ENCODE measurements at places on chromosomes 16 and 17. TPM values are rescaled to one million over a fixed set of nuclear protein-coding genes. Genes with fewer than 3 reads are reported as not detected.

DNA sequence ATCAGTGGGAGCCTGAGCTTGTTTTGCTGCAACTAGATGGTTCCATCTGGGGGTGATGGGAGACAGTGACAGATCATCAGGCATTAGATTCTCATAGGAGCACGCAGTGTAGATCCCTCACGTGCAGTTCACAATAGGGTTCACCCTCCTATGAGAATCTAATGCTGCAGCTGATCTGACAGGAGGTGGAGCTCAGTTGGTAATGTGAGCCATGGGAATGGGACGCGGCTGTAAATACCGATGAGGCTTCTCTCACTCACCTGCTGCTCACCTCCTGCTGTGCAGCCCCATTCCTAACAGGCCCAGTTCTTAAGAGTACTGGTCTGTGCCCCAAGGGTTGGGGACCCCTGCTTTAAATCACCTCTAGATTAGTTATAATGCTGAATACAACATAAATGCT lies 137.5 kb upstream of the PLEKHM1 start:
- DNase-seq: no peak

DNA sequence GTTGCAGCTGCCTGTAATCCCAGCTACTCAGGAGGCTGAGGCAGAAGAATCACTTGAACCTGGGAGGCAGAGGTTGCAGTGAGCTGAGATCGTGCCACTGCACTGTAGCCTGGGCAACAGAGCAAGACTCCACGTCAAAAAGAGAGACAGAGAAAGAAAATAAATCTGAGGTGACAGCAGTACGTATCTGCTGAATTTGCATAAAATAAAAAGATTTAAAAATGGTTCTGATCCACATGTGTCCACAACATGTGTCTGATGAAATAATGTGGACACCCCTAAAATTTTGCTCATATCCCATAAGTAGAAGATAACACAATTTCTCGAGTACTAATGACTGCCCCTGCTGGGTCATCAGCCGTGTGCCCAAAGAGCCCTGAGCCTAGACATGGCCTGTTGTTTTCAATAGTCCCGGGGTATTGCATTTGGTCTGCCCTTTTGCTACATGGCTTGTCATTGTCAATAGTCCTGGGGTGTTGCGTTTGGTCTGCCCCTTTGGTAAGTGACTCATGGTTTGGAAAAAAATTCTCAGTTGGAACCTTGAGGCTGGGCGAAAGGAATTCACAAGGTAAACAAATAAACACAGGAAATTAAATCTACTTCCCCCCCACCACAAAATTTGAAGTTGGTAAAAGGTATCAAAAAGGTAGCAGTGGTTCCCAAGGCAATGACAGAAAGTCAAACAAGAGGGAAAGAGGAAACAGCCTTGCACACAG lies 434.6 kb upstream of the MAF start:
- DNase-seq: no peak

DNA sequence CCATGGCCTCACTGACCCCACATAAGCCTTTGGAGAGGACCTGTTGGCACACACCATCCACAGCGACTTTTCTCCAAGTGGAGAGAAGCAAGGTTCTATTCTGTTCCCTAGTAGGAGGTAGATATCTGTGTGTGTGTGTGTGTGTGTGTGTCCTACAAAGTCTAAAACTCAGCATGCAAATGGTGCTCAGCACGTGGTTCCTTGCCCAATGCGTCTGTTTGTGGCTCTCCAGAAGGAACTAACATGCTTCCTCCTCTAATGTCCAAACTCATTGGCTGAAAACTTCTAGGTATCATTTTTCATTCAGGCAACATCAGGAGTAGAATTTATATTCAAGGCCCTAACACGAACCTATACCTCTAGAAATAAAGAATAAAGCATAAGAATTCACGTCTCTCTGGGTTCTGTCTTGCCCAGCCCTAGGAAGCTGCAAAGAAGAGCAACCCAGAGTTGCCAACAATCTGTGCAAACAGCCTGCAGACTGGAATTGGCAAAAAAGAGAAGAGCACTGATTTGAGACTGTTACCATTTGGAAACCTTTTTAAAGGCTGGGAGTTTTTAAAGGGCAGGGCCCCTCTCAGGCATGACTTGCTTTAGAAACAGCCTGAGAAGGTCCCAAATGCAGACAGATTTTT lies 25.5 kb downstream of the MAP3K14 start:
- no peak for DNase-seq

DNA sequence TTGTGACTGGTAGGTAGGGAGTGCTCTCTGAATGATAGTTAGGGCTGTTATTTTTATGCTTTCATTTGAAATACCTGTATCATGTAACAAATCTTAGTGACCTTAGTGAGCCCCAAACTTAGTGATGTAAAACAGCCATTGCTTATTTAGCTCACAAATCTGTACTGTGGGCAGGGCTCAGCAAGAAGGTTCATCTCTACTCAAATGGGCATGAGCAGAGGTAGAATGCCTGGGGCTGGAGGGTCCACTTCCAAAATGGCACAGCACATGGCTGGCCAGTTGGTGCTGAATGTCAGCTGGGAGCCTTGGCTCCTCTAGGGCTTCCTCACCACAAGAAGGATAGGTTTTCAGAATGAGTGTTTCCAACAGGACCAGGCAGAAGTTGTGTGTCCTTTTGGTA lies 49.3 kb upstream of the FOXF1 start:
- DNase-seq: no peak

DNA sequence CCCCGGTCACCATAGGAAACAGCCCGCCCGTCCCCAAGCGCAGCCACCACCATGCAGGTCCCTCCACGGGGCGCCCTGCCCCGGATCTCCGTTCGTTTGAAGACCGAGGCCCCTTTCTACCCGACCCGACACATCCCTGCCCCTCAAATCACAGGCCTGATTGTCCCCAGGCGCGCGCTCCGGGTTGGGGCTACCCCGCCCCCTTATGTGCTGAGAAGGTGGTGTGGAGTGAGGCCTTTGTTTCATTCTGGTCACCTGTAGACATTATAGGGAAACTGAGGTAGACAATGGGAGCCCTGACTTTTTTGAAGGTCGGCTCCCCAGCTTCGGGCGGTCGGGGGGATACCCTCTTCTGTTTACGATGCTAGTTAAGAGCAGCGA lies 763 bp upstream of the ACTG1 start:
- peak; percentile 87 for DNase-seq

GRCh38 chr17:61996916-61997605 lies 68.0 kb downstream of the MED13 start:
- DNase-seq: no peak

DNA sequence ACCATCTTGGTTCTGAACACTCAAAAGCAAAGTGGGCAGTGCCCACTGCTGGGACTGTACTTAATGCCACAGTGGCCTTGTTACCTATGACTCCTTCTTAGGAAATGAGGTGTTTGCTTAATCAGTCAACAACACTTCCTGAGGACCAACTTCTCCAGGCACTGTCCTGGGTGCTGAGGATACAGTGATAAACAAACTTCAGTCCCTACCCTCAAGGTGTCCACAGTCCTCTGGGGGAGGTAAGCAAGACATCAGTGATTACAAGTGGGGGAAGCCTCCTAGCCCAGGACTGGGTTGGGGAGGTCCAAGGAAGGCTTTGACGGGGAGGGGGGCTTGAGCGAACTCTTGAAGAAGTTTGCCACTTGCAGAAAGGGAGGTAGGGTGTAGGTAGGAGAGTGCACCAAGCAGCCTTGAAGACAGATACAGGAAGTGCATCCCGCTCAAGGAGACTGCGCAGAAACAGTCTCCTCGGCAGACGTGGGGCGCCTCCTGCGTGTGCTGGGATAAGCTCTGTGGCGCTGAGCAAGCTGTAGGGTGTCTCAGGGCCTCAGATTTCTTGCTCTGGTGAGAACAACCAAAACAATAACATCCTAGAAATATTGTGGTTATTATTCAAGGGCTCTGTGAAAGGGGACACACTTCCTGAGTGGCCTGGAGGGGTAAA lies 2.6 kb upstream of the ABCC3 start:
- DNase-seq: no peak

DNA sequence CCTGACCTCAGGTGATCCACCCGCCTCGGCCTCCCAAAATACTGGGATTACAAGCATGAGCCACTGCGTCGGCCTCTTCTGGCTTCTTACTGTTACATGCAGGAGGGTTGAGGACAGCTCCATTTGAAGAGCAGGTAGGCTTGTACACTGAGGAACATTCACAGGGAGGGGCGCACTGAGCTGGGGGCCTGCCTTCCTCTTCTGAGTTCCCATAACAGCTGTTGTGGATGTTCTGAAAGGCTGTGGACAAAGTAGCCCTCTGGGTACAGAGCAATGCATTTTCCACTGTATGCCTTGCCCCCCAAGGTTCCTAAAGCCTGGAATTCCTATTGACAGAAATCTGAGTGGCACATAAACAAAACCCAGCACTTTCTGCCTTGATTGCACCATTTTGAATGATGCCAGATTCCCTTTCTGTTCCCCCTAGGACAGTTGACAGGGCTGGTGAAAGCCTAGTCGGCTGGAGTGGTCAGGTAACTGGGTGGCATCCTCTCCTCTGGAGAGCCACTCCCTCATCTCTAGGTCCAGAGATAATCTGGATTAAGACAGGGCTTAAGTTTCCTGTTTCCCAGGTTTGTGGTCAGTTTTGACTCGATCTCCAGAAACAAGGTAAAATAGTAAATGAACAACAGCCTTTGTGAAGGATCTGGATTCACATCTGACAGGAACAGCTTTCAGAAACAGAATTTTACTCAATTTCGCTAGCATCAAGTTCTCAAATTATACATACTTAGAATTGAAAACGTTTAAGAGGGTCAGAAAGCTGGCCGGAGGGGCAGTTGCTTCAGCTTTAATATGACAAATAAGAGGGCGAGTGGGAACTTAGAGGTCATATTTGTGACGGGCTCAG lies 1.3 kb upstream of the CDK5R1 start:
- no peak for DNase-seq

- DNase-seq: no peak
Observed at GRCh38 chr17:6212766-6213165, 142.6 kb downstream of the WSCD1 start.

- DNase-seq: no peak
Observed at GRCh38 chr17:32264823-32265191, 825 bp upstream of the RHBDL3 start.

DNA sequence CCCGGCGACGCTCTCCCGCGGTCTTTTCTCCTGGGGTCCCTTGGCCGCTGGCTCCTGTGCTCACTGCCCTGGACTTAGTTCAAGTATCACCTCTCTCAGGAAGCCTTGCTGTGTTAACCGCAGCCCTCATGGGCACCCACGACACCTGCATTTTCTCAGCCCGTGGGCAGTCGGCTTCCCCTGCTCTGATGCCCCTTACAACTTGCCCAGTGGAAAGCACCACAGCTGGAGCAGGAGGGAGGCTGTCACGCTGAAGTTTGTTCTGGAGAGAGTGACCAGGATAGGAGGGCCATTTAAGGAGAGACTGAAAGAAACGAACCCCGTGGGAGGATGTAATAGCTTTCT lies 395 bp downstream of the STXBP4 start:
- no peak for DNase-seq

GRCh38 chr17:44315760-44316731 lies 7.6 kb downstream of the RUNDC3A start:
- DNase-seq: no peak

DNA sequence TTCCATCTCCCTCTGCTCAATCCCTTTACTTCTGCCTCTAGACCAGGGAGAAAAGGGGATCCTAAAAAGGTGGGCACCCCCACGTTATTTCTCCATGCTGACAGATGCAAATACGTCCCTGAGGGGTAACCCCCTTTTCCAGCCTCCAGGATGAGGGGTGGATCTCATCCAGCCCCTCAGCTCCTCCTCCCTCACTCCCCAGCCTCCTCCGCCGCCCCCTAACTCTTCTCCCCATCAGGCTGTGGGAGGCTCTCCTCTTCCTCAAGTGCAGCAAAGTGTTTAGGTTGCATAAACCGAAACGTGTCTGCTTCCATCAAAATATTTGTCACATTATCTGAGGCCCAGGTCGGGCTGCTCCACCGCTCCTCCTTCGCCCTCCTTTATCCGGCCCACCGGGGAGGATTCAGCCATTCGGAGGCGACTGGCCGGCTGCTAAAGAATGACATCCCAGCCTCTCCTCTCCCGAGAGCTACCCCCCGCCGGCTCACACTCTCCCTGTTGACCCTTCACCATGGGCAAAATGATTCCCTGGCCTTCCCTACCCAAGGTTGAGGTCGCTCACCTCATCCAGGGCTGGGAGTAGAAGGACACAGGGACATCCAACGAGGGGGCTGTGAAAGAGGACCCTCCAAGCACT lies 1.2 kb upstream of the C1QL1 start:
- no peak for DNase-seq

DNA sequence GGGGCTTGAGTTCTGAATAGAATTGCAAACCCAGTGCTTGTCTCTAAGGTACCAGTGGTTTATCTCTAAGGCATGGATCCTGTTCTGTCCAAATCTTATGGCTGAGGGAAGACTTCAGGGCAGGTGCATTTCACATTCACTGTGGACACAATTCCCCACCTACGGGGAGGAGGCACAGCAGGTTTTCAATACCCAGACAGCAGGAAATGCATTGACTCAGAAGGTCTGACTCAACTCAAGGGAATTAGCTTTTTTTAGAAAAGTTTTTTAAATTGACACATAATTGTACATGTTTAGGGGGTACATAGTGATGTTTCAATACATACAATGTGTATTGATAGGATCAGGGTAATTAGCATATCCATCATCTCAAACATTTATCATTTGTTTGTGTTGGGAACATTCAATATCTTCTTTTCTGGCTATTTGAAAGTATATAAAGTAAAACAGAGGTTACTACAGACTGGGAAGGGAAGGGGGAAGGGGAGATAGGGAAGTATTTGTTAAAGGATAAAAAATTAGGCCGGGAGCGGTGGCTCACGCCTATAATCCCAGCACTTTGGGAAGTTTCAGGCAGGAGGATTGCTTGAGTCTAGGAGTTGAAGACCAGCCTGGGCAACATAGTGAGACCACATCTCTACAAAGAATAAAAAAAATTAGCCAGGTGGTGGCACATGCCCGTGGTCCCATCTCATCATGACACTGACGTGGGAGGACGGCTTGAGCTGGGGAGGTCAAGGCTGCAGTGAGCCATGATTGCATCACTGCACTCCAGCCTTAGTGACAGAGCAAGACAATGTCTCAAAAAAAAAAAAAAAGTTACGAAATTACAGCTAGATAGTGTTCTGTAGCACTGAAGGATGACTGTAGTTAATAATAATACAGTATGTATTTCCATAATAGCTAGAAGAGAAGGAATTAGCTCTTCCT lies 54.9 kb downstream of the RGS9 start:
- no peak for DNase-seq

- no peak for DNase-seq
Observed at GRCh38 chr16:23893986-23894385, 58.2 kb downstream of the PRKCB start.

GRCh38 chr17:1515640-1516387 lies 598 bp downstream of the INPP5K start:
- no peak for DNase-seq

- peak; percentile 81 for DNase-seq
Observed at GRCh38 chr16:2451851-2452320, 8.0 kb upstream of the TEDC2 start.

- DNase-seq: no peak
Observed at GRCh38 chr16:70790815-70791214, 10.1 kb downstream of the VAC14 start.

BEAN1 gene
- 4.1 TPM for total RNA-seq

C17orf50 gene
- not detected for total RNA-seq

PRSS36 gene
- not detected for total RNA-seq

GRIN2A gene
- total RNA-seq: not detected

BICDL2 gene
- not detected for total RNA-seq

SLC16A11 gene
- total RNA-seq: 0.85 TPM

NIP7 gene
- total RNA-seq: 17.2 TPM

ABCA6 gene
- total RNA-seq: 0.30 TPM

SLC5A11 gene
- total RNA-seq: not detected

TNFRSF17 gene
- total RNA-seq: not detected

MPO gene
- total RNA-seq: not detected

MEIOC gene
- 0.31 TPM for total RNA-seq

CHAD gene
- total RNA-seq: not detected

All from chondrocyte (in vitro differentiated cells).